ENCODE measurements at places on chromosomes 5 and 9. TPM values are rescaled to one million over a fixed set of nuclear protein-coding genes. Genes with fewer than 3 reads are reported as not detected.
A peak's percentile ranks its signal among the peaks of the same experiment; 100 is the strongest.

DNA sequence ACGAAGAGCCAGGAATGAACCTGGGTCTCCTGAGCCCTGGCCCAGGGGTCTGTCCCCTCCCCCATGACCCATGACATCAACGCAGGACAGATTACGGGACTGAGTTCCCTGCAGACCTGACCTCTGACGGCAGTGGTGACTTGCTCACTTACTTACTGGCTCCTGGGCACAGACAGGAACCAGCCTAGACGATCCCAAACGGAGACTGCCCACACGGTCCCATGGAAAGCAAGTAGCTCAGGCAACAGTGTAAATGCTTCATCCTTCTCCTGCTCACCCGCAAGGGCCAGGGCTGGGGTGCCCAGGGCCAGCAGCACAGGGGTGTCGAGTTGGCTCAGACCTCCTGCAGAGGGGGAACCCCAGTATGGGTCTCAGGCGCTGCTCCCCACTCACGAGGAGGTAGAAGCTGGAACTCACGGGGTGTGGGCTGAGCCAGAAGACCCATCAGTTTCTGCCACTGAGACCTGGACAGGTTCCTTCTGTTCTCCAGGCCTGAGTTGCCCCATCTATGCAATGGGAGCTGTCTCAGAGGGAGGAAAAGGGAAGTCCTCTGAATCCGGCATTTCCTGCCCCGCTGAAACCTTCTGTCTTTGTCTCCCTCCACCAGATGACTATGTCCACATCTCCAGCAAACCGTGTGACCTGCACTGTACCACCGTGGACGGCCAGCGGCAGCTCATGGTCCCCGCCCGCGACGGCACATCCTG, 5.6 kb downstream of the ADAMTSL2 start:
- no peak for DNase-seq

DNA sequence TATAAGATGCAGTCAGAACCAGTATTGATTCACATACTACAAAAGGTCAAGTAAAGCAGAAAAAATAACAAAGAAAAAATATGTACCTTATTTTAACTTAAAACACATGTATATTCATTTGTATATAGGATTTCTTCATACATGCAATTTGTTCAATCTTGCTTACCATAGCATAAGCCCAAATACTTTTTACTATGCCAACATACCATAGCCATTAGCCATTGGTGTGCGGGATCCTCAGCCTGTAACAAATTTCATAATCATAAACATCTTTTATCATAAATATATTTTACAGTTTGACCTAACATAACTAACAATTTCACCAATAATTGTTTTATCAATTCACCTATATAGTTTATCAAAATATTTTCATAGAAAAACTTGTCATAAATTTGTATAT, 51.1 kb downstream of the MPDZ start:
- no peak for DNase-seq

The NMRK1 gene
- total RNA-seq, result 32.6 TPM

The NUTM2G gene
- not detected for total RNA-seq

The SOX30 gene
- not detected for total RNA-seq

GRCh38 chr5:111726986-111727385, 30.0 kb downstream of the NREP start:
- no peak for DNase-seq

The RNF183 gene
- total RNA-seq, result not detected

DNA sequence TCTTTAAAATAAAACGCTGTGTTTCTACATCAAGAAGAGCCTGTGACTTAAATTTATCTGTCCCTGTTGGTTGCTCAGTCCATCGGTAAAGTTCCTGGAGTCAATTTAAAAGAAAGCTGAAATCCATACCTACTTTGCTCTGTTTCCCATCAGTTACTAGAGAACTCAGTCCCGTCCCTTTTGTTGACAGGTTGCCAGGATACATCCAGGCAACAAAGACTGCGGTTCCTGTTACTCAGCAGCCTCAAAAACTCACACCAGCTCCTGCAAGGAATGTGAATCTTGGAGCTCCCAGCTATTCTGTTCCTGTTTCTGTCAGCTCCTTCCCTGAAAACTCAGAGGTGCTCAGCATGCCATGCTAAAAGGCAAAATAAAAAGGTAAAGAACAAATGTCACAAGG, at the start of gene ZNF474:
Gene ZNF474, plus strand, starts transcription at position 241 of the 400 bp plus-strand sequence. CDS start 22,445 bp downstream, outside the sequence.
- DNase-seq, result peak; percentile 91

- no peak for DNase-seq
These were observed 76.5 kb upstream of the OLFM1 start for GRCh38 chr9:135010921-135011320.

The SPOCK1 gene
- total RNA-seq, result 404 TPM

The MARCOL gene
- total RNA-seq, result not detected

The FASTKD3 gene
- total RNA-seq, result 9.6 TPM

The KIF4B gene
- 0.44 TPM for total RNA-seq
